Endothelial cell (in vitro differentiated cells): ENCODE measurements at places on chromosomes 5 and 9.

- DNase-seq, result no peak
Observed at GRCh38 chr9:130715270-130715669, 21.7 kb downstream of the EXOSC2 start.

DNA sequence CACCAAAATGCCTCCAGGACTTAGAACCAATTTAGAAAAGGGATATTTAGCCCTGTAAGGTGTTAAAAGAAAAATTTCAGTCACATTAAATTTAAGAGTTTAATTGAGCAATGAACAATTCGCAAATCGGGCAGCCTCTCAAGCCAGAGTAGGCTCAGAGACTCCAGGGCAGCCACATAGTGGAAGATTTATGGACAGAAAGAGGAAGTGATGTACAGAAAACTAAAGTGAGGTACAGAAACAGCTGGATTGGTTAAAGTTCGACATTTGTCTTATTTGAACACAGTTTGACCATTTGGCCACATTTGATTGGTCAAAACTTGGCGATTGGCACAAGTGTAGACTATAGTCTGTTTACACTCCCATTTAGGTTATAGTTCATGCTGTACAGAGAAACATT, 525.9 kb upstream of the ZNF608 start:
- no peak for DNase-seq

GRCh38 chr9:137276473-137277328, 825 bp upstream of the TOR4A start:
- DNase-seq, result peak; percentile 46

DNA sequence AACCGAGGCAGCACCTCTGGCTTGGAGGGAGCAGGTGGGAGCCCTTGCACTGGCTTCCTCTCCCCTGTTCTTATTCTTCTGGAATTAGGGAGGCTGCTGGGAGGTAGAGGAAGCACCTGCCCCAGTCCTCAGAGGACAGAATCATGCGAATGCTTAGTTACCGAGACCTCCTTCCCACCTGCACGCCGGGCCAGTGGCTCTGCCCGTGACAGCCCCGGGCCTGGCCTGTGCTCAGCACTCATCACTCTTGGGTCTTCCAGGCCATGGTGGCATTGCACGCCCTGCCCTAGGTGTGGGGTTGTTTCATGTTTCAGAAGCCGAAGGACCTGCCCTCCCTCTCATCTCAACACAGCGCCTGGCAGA, 45.3 kb upstream of the NKD2 start:
- no peak for DNase-seq

- no peak for DNase-seq
Observed at GRCh38 chr5:52684051-52684450, 103.7 kb upstream of the ITGA1 start.

DNA sequence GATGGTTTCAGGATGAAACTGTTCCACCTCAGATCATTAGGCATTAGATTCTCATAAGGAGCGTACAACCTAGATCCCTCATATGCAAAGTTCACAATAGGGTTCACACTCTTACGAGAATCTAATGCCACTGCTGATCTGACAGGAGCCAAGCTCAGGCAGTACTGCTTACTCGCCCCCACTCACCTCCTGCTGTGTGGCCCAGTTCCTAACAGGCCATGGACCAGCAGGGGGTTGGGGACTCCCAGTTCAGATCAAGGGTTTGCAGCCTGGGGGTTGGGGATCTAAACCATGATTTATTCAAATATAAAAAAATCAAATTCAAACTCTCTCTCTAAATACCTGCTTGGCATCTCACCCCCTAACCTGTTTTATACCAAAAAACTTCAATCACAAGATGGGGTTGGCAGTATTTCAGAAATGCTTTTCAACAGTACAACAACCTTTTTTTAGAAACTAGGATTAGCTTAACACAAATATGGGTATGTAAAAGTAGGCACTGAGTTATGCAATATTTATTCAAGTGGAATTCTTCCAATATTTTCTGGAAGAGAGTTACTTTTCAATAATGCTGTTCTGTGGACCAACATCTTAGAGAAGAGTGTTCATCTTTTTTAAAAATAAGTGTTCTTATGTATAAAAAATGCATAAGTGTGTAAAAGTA, 30.1 kb upstream of the SLC12A2 start:
- DNase-seq, result no peak

- DNase-seq, result peak; percentile 36
Observed at GRCh38 chr9:122370869-122371755, at the start of gene PTGS1. PTGS1 (plus strand) TSS chr9:122371024; CDS start chr9:122371085, 61 bp downstream.

DNA sequence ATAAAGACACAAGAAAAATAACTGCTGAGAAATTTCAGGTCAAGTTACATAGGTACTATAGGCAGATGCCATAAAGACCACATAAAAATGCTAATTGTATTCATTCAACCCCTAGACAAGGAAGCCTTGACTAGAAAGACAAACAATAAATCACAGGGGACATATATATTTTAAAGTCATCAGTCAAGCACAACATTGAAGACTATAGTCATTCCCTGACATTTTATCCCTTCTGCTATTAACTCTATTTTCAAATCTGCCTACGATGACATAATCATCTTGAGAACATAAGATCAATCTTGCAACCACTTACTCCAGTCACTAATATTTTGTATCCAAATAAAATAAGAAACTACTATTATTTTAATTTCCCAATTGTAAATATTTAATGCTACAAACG, 38.3 kb downstream of the FAM13B start:
- no peak for DNase-seq

DNA sequence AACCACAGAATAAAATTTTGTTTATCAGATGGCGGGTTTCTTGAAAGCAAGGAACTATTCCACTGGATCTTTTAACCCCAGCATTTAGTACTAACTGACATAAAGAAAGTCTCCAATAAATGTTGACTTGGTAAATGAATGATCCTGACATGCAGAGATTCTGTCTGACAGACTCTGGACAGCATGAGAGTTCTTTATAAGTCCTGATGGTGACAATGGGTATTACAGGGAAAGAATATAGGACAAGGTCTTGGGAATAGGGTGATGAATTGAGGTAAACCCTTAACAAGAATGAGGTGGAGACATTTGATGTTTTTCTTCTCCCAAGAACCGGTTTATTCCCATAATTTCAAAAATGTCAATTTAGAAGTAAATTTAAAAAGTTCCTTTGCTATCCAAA, 453.9 kb downstream of the TUSC1 start:
- no peak for DNase-seq

DNA sequence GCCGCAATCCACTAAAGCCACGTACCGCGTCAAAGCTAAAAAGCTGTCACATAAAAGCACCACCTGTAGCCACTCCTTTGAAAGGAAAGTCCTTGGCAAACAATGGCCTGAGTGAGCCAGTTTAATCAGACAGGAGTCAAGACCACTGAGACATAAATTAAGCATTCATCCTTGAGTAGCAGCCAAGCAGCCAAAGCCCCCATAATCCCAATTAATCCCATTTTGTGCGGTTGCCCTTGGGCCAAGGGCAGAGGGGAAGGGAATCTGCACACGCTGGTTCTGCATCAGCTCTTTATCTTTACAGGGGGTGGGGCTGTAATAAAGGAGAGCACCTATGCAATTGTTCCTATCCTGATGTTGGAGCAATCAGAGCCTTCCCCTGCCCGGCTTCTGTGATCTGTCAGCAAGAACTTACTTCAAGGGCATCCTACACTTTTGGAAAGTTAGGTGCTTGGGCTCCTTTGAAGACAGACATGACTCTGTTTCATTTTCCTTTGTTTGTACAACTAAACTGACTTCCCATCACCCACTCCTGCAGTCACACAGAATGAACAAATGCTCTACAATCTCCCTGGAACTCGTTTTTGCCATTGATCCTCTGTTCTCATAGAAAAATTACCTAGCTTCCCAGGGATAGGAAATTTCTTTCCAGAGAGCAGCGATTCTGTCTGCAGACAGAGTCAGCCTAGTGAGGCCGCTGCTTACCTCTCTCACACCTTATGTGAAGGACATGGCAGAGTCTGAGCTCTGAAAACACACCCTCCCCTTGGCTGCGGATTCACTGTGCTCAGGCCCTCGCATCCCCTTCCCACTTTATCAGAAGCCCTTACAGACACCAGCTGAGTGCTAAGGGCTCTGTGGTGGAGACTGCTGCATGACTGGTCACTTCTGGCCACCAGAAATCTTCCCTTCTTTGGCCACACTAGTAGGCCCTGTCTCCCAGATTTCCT, 116.2 kb upstream of the TBCA start:
- no peak for DNase-seq

GRCh38 chr5:411728-412127, 31.2 kb upstream of the EXOC3 start:
- DNase-seq, result no peak

DNA sequence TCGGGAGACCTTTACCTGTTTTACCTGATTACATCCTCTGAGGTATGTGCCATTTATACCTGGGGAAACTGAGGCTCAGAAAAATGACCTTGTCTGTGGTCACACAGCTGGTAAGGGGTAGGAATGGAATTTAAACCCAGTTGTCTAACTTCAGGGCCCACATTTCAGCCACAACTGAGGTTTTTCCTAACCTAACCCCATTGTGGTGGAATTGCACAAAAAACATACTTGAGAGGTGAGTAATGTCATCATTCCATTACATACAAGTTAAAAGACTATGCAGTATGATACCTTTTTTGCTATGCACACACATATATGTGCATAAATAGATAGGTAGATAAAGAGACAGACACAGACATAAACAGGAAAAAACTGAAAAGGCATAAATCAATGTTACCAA, 14.1 kb downstream of the FGF1 start:
- no peak for DNase-seq

GRCh38 chr5:173742432-173742816, 126.0 kb upstream of the BOD1 start:
- no peak for DNase-seq

DNA sequence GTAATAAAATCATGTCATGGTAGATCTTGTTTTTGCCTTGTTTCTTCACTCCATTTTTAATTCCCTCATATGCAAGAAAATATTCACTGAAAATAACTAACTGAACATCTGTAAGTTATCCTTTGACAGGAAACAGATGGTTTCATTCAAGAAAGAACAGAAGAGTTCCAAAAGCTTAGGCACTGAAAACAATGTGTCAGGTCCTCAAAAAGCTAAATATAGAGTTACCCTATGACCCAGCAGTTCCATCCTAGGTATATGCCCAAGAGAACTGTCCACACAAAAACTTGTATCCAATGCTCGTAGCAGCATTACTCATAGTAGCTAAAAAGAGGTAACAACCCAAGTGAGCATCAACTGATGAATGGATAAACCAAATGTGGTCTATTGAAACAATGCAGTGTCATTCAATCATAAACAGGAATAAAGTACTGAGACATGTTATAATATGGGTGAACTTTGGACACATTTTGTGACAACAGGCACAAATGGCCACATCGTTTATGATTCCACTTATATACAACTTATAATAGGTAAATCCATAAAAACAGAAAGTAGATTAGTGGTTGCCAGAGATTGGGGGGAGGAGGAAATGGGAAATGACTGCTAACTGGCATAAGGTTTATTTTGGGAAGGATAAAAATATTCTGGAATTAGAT, 231.0 kb downstream of the FRMD3 start:
- no peak for DNase-seq

GRCh38 chr5:176994460-176995121, 12.0 kb downstream of the UIMC1 start:
- DNase-seq, result no peak

DNA sequence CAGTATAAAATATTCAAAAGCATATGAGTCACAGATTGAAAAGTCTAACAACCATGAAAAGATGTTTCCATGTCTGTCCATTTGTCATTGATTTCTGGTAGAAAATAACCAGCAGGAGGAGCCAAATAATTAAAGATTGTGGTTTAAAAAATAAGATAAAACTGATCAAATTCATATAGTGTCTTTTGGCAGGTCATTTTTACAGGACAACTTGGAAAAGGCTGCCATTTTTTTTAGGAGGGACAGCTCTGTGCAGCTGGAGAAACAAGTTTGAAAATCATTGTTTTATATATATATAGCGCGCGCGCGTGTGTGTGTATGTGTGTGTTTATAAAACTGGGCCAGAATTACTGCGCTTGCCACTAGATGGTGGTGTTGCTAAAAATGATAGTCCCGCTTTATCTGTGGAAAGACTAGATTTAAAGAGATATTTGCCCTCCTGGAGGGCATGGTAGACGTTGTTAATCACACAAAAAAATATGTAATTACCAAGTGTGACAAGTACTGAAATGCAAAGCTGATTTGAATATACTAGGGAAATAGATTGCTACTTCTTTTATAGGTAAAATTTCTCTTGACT, 1.3 kb upstream of the TRMO start:
- peak; percentile 63 for DNase-seq

DNA sequence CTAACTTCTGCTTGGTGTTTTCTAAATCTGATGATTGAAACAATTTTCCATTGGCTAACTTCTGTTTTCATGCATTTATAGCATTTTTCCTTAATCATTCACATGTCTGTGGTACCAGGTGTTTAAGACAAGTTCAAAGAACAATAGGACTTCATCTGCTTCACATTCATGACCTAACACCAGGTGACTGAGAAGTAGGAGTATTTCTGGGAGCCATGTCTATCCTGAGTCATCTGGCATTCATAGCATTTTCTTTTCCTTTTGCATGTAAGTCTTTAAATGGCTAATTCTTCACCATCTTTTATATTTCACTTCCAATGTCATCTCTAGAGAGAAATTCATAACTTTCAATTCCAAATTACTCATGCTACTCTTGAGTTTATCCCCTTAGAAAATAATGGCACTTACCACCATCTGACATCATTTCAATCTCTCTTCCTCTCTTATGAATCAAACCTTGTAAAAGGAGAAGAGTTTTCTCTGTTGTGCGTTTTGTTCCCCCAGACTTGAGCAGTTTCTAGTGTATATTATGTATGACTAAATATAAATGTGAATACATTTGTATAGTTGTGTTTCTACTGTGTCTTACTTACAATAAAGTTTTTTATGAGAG, 1196.1 kb upstream of the CDH9 start:
- no peak for DNase-seq

GRCh38 chr5:16732356-16732755, 115.6 kb upstream of the RETREG1 start:
- DNase-seq, result no peak

GRCh38 chr9:22114956-22115355, 105.9 kb upstream of the CDKN2B start:
- no peak for DNase-seq

GRCh38 chr9:124623966-124624734, 117.0 kb upstream of the NR5A1 start:
- no peak for DNase-seq

DNA sequence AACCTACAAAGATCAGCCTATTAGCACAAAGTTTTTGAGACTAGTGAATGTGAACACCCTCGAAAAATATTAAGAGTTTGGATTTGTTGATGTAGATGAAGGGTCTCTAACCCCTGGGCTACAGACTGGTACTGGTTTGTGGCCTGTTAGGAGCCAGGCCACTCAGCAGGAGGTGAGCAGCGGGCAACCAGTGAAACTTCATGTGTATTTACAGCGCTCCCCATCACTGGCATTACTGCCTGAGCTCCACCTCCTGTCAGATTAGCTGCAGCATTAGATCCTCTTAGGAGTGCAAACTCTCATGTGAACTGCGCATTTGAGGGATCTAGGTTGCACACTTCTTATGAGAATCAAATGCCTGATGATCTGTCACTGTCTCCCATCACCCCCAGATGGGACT, 11.2 kb upstream of the PAM start:
- no peak for DNase-seq

- DNase-seq, result no peak
Observed at GRCh38 chr9:91647371-91647770, 223.7 kb upstream of the NFIL3 start.
